ENCODE measurements at places on chromosomes 3 and 15.

GRCh38 chr3:11290743-11291680 lies 18.8 kb downstream of the ATG7 start:
- peak; percentile 40 for DNase-seq

DNA sequence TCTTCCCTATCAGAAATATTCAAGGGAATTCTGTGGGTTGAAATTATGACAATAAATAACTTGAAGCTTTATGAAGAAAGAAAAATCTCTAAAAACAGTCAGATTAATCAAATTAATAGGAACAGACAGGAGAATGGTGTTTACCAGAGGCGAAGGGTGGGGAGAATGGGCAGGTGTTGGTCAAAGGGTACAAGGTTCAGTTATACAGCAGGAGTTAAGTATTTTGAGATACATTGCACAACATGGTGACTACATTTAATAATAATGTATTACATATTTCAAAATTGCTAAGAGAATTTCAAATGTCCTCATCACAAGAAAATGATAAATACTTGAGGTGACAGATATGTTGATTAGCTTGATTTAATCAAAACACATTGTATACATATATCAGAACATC lies 18.6 kb downstream of the SPCS1 start:
- no peak for DNase-seq

- DNase-seq: peak; percentile 85
Measured at GRCh38 chr3:8663177-8664061, 18.8 kb upstream of the SSUH2 start.

- no peak for DNase-seq
Measured at GRCh38 chr3:46863261-46863782, at the start of gene MYL3. Gene MYL3 (minus strand): TSS chr3:46863444. CDS start chr3:46863390, 54 bp downstream.

DNA sequence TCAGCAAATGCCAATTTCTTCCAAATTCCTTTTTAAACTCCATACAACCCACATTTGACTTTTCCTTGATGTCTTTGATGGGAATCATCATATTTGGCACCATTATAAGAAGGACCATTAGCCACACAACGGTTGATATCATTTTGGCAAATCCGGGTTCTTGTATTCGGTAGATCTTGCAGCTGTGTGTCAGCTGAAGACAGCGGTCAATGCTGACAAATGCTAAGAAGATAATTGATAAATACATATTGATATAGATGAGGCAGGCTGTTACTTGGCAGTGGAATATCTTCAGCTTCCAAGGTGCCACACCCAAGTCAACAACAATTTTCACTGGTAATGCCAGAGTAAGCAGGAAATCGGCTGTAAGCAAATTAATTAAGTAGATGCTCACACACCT lies 4.2 kb downstream of the GPR171 start:
- DNase-seq: no peak

DNA sequence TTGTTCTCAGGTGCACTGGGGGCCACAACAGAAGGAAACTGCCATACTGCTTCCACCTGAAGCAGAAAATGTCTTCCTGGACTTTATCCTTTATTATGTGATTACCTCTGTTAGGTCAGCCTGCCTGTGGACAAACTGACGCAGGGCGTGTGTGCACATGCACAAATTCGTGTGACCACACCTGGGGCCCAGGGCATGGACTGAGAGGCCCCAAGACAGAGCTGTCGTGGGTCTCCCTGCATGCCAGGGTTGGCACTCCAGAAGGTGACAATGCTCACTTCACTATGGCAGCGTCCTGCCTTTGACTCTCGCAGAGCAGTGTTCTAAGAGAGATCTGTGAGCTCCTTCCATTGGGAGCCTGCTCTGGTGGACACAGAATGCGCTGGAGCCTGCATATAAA lies 34.5 kb downstream of the CCDC12 start:
- DNase-seq: no peak

GRCh38 chr3:4898454-4899313 lies 80.6 kb upstream of the BHLHE40 start:
- no peak for DNase-seq

GRCh38 chr3:38479431-38480092 lies 16.6 kb upstream of the EXOG start:
- peak; percentile 87 for DNase-seq

DNA sequence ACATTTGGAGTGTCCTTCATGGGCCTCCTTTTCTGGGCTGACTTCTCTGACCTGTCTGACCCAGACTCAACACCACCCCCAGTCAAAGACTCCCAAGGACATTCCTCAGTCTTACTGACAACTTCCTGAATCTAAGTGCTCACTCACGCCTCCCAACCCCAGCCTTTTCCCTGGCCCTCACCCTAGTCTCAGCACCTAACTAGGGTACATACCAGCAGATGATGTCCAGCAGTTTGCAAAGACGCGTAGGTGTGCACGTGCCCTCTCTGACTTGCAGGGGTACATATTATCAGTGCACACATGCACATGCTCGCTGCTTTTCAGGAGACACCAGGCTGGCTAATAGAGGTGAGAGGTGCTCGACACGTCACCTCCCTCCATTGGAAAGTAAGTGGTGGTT lies 38.7 kb upstream of the SLCO2A1 start:
- DNase-seq: no peak

DNA sequence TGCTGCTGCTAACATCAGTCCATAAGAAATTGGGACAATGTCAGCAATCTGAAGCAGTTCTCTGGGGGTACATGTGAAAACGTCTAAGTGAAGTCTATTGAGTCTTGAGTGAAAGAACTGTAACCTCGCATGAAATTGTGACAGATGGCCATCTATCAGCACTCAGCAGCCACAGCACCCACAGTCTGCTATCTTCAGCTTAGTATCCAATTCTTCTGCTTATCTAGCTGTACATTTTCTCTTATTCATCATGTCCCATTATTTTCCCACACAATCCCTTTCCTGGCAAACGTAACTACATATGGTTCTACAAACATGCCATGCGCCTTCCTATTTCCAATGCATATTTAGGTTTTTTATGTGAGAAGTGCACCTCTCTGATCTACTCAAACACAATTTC lies 629.7 kb downstream of the NTRK3 start:
- DNase-seq: no peak

- DNase-seq: no peak
Measured at GRCh38 chr3:164723396-164723795, 354.9 kb downstream of the SI start.

- no peak for DNase-seq
Measured at GRCh38 chr3:54647721-54648120, 280.1 kb downstream of the LRTM1 start.

DNA sequence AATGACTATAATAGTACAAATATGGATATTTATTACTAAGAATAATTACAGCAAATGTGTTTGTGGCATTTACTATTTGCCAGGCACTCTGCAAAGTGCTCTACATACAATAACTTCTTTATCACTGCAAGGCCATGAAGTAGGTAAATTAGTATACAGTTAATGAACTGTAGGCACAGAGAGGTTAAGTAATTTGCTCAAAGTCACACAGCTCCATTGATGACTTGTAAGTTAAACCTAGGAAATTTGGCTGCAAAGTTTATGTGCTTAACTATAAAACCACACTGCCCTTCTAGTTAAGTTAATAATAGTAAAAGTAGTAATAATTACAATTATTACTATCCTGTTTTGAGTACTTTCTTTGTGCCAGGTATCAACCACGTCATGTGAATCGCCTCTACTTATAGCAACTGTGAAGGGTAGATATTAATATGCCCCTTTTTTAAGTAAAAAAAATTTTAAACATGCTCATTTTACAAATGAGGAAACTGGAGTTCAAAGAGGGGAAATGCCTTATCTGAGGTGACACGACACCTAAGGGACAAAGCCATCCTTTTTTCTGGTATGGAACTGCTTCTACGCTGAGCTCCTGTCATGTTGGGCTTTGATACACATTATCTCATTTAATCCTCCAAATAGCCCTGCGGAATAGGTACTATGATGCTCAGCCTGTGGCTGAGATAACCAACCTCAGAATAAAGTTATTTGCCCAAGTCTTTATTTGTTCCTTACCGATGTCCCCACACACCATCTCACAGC lies 8.5 kb downstream of the BHLHE40 start:
- no peak for DNase-seq

DNA sequence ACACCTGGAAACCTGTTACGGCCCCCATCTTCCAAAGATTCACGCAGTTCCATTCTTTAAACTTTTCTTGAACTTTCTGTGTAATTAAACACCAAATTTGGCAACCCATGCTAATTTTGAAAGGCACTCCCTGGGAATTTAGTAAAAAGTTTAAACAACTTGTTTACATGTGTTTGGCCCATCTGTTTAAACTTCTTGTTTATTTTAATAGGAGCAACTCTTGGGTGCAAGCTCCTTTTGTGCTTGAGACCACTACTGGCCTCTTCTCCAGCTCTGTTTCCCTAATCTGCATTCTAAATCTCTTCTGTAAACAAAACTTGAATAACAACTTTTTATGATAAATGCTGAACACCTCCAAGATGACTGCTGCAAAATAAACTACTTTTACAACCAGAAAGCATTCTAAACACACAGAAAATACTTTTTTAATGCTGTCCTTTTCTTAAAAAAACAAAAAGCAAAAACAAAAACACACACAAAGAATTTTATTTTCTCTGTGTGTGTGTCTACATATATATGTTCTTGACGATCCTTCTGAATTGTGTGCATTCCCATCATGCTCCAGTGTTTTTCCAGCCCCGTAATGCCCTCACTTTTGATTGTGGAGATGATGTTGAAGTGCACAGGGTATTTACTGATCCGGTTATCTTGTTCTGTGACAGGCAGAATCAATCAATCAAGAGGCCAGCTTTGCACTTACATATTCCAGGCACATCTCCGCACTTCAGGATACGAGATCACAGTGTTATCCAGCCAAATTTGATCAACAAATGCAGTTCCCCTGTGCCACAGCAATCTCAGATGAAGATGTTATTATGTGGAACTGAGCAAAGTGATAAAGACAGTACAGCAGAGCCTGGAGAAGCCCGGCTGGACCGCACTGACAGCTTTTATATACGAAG lies 416.9 kb downstream of the FOXP1 start:
- DNase-seq: no peak

DNA sequence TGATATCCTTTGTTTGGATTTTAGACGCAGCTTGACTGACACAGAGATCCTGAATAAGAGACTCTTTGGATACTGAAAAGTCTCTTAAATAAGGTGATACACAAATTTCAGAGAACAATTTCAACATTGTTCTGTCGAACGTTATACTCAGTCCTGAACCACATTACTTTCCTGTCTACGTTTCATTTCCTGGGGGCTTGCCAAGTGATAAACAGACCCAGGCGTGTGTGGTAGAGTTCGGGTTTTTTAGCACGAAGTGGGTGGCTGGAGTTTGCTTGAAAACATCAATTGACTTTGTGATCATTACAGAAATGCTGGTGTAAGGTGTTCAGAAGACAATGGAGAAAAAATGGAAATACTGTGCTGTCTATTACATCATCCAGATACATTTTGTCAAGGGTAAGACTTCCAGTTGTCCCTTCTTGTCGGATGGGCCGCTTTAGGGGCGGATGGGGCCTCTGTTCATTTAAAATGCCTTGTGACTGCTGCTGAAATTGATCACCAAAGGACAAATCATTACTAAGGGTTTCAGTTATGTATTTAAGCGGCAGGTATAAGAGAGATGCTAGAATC lies at the start of gene CD96:
TSS of gene CD96 (plus strand) at position 287 of the 573 bp plus-strand sequence. CDS start at position 339, 52 bp downstream.
- DNase-seq: peak; percentile 5

- DNase-seq: no peak
Measured at GRCh38 chr3:151557068-151557840, 96.4 kb upstream of the IGSF10 start.

DNA sequence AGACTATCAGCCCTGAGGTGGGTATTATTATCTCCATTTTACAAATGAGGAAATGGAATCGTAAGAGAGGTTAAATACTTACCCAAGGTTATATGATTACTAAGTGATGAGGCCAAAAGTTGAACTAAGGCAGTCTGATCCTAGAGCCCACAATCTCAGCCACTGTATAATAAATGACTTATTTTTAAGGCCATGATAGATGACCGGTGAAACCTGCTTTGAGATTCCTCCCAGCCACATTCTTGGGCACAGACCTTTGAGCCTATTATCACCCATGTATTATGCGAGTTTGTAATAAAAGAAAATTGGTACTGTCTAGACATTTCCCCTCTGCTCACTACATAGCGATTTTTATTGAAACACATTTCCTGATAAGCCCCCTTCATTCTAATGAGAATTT lies 37.4 kb downstream of the POLQ start:
- DNase-seq: no peak

- DNase-seq: peak; percentile 20
Measured at GRCh38 chr3:110106805-110107204, 769.5 kb upstream of the DPPA4 start.

DNA sequence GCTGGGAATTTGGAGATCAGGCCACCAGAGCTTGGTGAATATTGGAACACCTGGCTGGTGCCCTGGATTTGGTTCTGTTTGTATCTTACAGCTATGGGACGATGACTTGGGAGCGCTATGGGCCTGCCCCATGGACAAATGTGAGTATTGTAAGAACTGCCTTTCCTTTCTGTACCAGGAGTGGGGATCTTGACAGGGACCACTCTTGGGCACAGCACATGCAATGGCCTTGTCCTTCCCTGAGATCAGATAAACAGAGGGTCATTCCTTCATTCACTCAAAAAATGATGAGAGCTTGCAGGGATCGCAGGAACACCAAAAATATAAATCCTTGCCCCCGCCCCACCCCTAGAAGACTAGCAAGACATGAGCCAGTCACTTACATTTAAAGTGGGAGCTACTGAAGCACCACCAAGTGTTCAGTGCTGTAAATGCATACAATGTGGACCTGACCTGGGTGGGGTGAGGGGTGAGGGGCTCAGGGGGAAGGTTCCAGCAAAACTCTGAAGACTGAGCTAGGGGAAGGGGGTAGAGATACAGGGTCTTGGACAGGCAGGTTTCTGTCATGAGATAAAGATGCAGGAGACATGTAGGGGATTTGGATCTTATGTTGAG lies 2.7 kb upstream of the CRELD1 start:
- peak; percentile 14 for DNase-seq

GRCh38 chr3:160005004-160005403 lies 16.4 kb downstream of the IL12A start:
- no peak for DNase-seq

- no peak for DNase-seq
Measured at GRCh38 chr3:15667484-15667883, 65.9 kb downstream of the BTD start.

DNA sequence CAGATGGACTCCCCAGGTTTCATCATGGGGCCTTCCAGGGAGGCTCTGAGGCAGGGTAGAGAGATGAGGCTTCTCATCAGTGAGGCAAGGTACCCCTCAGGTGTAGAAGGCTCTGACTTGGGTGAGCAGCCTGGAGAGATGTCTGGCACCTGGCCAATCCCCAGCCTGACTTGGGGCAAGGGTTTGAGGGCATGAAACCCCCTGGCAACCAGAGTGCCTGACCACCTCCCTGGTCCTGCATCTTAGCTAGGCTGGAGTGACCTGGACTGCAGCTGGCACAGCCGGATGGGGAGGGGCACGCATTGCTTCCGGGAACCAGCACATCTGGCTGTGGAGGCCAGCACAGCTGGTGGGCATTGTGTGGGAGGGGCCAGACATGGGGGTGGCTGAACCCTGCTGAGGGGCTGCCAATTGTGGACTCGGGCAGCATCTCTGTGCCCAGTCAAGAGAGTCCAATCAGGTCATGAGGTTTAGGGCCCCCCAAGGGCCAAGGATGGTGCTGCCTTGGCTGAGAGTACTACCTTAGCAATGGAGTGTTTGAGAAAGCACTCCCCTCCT lies 1.9 kb downstream of the ZBTB47 start:
- DNase-seq: peak; percentile 21

GRCh38 chr15:72229076-72229946 lies 1.7 kb downstream of the PKM start:
- peak; percentile 69 for DNase-seq

GRCh38 chr15:77737238-77738037 lies 104.7 kb upstream of the LINGO1 start:
- DNase-seq: no peak

Measured in adipocyte (in vitro differentiated cells).